BE2C (cell line): ENCODE measurements at places on chromosomes 7 and 10.

DNA sequence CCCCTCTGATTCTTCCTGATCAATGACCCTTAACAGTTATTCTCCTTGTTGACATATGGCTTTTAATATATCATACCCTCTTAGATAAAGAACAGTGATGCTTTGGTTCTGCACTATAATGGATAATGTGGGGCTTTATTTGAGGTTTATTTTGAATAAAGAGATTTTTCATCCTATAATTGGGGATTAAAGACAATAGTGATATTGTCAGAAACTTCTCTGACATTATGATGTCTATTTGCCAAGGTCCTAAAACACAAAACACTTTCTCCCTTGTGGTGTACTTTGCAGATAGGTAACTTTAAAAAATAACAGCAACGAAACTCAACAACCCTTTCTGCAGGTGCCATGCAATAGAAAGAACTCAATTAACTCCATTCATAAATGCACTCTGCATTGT lies 243.6 kb upstream of the RHOBTB1 start:
- DNase-seq: no peak

DNA sequence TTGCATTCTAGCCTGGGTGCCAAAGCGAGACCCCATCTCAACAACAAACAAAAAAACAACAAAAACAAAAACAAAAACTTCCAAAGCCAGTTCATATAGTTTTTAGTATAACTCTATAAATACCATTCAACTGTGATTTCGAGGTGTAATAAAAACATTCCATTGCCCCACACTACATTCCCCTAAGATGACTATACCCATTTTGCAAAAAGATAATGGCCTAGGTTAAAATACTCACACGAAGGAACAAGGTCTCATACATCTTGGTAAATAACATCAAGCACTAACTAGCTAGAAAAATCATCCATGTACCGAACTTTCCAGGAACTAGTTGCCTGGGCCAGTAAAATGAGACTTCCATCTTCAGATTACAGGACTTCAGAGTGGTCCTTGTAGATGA lies 55.4 kb downstream of the GLI3 start:
- DNase-seq: no peak

- DNase-seq: no peak
Measured at GRCh38 chr10:125815764-125816163, 7.3 kb downstream of the UROS start.

GRCh38 chr7:140312141-140312846 lies 86.0 kb downstream of the SLC37A3 start:
- no peak for DNase-seq

DNA sequence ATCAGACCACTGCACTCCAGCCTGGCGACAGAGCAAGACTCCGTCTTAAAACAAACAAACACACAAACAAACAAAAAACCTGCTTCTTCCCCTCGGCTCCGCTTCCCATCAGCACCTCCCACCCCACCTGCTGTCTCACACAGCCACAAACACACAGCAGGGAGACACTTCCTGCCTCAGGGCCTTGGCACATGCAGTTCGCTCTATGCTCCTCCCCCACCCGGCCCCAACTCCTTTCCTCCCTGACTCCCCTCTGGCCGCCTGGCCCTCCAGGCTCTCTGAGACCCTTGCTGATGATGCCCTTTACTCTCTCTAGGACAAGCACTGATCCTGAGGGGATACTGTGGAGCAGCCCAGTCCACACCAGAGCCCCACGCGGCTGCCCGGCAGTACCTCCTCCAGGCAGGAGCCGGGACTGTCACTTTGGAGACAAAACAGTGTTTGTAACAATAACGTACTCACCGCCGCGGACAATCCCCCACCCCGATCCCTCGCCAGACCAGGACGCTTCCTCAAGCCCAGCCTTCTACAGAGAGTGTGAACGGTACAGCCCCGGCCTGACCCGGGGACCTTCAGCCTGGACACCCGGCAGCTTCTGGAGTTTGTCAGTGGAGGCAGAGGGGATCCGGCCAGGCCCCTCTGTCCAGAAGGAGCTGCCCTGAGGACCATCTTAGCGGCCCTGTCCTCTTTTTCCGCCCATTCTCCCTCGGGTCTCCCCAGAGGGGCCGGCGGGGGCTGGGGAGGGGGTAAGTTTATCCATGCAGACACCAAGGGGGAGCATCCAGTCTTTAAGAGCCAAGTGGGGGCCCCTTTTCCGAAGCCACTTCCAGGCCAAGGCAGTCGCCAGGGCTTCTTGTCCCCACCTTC lies 50.0 kb upstream of the GTF2IRD1 start:
- DNase-seq: no peak
